ENCODE measurements at places on chromosomes 12 and 14.

DNA sequence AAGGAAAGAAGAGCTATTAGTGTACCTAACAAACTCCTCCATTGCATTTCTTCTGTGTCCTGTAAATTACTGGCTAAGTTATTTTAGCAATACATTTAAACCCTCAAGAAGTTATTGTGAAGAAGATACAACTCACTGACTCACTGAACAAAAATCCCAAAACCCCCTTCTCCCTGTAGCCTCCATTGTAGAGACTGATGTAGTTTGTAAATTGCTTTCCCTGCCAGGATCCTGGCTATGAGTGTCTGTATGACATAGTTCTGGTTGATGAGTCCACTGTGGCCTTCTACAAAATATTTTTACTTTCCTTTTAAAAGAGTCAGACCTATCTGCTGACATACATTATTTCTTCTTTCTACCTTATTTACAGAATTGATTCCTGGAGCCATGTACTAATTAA, 155.6 kb downstream of the SLC6A15 start:
- no peak for DNase-seq

DNA sequence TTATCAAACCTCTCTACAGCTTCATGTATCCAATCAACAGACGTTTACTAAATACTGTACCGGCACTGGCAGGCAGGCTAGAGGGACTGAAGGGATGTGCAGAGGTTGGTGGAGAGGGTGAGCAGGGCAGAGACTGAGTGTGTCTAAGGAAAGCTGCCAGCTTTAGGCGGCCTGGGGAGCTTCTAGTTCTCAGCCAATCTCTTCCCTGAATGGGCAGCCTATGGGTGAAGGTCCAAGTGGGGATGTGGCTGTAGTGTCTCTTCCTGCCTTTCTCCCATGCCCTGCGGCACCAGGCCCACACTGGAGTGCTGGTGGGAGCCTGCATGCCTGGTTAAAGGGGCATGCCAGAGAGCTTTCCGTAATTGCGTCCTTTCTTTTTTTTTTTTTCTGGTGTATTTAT, 239.8 kb downstream of the CACNA1C start:
- peak; percentile 27 for DNase-seq

GRCh38 chr14:100851586-100851916, 25.6 kb downstream of the MEG3 start:
- DNase-seq: no peak

- DNase-seq: no peak
These were observed 22.2 kb downstream of the MANSC1 start for GRCh38 chr12:12327802-12328201.

GRCh38 chr14:82595466-82595865, 1061.8 kb upstream of the SEL1L start:
- DNase-seq: no peak

GRCh38 chr12:69936214-69936731, 111.2 kb downstream of the MYRFL start:
- no peak for DNase-seq

DNA sequence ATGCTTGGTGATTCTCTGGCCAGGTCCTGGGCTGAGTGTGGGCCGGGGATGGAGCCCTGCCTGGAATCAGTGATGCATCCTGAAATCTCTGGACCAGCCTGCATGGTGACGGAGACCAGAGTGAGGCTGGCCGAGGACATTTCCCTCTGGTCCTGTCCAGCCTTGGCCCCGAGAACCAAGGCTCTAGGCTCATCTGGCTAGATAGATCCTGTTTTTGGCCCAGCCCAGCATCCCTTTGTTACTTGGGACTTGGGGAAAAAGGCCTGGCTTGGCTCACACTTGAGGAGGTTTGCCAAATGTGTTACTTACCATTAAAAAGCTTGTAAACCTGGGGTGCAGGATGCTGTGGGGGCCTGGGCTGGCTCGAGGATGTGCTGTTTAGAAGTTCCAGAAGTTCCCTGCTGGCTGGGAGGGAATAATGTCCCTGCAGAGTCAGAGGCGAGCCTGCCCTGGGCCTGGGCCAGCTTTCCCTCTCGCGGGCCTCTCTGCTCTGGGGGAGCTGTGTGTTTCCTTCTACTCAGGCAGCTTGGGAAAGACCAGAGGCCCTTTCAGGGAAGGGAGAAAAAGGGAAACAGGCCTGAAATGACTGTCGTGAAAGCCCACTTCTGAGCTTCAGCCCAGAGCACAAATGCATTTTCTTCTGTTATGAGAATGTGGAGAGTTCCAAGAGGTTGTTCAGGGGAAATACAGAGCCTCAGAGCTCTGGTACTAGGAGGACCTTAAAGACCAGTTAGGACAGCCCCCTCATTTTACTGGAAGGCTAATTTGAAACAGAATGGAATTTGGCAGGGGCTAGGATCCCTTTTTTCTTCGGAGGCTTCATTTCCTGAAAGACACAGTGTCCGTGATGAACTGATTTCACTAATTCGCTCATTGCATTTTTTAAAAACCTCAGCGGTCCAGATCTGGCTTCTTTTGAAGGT, 47.2 kb upstream of the CTDSP2 start:
- peak; percentile 100 for DNase-seq

DNA sequence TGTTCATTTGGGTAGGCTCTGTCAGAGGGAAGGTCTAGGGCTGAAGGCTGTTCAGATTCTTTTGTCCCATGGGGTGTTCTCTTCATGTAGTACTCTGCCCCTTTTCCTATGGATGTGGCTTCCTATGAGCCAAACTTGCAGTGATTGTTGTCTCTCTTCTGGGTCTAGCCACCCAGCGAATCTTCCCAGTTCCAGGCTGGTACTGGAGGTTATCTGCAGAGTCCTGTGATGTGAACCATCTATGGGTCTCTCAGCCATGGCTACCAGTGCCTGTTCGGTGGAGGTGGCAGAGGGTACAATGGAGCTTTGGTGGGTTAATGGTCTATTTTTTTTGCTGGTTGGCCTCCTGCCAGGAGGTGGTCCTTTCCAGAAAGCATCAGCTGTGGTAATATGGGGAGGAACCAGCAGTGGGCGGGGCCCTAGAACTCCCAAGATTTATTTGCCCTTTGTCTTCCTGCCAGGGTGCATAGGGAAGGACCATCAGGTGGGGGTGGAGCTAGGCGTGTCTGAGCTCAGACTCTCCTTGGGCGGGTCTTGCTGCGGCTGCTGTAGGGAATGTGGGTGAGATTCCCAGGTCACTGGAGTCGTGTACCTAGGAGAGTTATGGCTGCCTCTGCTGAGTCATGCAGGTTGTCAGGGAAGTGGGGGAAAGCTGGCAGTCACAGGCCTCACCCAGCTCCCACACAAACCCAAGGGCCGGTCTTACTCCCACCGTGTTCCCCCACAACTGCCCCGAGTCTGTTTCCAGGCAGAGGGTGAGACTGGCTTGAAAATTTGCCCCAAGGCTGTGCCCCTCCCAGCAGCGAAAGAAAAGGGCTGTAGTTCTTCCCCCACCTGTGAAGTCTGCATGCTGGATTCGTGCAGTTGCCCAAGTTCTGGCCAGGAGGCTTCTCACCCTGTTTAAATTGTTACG, 17.5 kb downstream of the MTRFR start:
- no peak for DNase-seq

DNA sequence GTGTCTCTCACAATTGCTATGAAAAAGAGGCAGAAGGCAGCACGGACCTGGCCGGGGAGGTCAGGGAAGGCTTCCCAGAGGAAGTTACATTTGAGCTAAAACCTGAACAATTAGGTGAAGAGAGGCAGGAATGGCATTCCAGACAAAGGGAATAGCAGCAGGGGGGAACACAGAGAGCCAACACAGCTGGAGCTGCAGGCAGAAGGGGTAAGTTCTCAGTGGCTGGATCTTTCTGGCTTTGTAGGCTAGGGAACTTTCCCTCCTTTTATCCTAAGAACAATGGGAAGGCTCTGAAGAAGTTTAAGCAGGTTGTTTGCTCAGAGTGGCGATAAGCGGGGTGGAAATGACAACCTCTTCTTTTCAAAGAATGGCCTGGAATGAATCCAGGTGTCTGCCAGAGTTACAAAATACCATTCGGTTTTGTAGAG, 100.0 kb downstream of the PRIMA1 start:
- no peak for DNase-seq

GRCh38 chr12:27549236-27549800, 25.3 kb downstream of the PPFIBP1 start:
- no peak for DNase-seq

GRCh38 chr12:6253278-6253677, 53.1 kb downstream of the CD9 start:
- no peak for DNase-seq

GRCh38 chr14:89198544-89199329, 218.3 kb downstream of the FOXN3 start:
- no peak for DNase-seq

GRCh38 chr14:68464711-68465110, 328.2 kb downstream of the ZFP36L1 start:
- no peak for DNase-seq

DNA sequence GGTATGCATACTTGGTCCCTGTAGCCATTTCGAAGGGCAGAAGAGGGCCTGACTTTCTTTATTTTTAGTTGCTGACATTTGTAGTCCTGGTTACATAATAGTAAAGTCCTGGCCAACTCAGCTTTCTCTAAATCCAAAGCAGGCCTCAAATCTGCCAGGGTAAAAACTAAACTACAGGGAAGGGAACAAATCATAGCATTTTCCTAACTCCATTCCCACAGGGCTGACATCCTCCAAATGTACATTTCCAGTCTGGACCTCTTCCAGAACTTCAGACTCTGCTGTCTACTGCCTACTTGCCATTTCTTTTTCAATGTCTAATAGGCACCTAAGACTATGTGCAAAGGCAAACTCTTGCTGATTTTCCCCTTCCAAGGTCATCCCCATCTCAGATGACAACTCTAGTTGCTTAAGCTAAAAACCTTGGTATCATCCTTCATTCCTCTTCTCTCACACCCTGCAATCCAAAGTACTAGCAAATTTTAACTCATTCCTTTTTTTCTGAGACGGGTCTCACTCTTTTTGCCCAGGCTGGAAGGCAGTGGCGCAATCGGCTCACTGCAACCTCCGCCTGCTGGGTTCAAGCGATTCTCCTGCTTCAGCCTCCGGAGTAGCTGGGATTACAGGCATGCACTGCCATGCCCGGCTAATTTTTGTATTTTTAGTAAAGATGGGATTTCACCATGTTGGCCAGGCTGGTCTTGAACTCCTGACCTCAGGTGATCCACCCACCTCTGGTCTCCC, 2.0 kb downstream of the DDIT3 start:
- DNase-seq: no peak

GRCh38 chr14:61537563-61538463, 157.5 kb upstream of the HIF1A start:
- DNase-seq: no peak

DNA sequence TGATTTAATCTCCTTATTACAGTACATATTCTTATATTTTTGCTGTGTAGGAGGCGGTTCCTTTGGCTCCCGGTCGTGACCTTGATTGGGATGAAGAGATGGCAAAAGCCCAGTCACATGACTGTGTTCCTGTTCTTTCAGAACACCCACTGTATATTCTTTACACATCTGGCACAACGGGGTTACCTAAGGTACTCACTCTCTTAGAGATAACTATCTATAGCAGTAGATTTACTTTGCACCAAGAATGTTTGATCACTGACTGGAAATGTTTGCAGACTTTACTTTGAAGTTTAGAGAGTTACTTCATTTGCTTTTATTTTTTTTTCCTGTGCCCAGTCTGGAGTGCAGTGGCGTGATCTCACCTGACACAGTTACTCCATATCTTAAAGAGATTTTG, 65.2 kb downstream of the ACSS3 start:
- DNase-seq: no peak

- peak; percentile 79 for DNase-seq
These were observed 480 bp downstream of the SCAF11 start for GRCh38 chr12:45989721-45990467.

GRCh38 chr12:62575036-62575435, 108.4 kb downstream of the MON2 start:
- DNase-seq: no peak

DNA sequence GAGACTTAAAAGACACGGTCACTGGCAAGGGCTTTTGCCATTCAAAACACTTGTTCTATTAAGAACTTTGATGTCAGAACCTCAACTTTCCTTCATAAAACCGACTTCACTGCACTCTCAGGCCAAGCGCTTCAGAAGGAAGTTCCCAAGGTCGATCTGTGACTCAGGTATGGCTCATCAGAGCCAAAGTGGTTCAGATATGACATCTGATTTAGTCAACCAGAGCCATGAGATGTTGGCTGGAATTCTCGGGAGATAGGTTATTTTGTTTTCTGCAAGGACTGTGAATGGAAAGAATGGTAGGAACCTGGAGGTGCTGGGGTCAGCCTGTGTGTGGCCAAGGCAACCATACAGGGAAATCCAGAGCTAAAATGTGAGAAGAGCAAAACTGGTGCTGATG, 445.6 kb downstream of the GLT1D1 start:
- DNase-seq: no peak

DNA sequence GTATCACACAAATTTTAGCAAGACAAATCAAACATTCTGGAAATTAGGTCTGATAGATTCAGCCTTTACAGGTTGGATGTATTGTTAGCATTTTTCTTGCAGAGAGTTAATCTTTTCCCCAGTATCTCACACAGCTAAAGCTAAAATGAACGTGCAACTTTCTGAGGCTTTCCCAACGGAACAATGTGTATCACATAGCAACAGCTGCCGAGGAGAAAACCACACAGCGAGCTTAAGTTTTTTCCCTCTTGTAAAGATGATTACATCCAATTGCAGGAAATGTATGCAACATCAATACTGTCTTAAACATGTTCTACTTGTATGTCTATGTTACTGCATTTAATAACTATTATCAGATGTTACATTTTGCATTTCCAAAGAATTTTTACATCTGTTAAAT, 182.2 kb downstream of the CCDC59 start:
- no peak for DNase-seq

DNA sequence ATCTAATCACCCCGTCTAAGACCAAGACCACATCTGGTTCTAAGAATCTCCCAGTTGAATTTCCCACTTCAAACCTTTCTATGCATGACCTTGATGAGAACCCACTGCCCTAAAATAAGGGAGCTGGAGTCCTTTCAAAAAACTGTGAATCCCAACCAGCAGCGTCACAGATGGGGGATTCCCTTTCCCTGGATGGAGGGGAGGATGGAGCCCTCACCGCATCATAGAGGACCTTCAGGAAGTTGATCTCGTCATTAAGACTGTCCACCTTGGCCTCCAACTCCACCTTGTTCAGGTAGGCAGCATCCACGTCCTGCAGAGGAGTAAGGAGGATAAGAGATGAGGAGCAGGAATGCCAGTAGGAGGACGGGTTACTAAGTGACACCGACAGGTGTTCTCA, 4.8 kb downstream of the KRT4 start:
- no peak for DNase-seq

GRCh38 chr12:40474630-40475029, 217.6 kb upstream of the CNTN1 start:
- DNase-seq: no peak

All from right forelimb (tissue), 1 donor.